Stimulated activated CD4-positive, alpha-beta T cell treated with anti-CD3 and anti-CD28 coated beads, Interleukin-1b, Interleukin-23, amount 100 ng/mL, for 1 hour (primary cell): ENCODE measurements at places on chromosomes 5 and 9.
A peak's percentile ranks its signal among the peaks of the same experiment; 100 is the strongest.

DNA sequence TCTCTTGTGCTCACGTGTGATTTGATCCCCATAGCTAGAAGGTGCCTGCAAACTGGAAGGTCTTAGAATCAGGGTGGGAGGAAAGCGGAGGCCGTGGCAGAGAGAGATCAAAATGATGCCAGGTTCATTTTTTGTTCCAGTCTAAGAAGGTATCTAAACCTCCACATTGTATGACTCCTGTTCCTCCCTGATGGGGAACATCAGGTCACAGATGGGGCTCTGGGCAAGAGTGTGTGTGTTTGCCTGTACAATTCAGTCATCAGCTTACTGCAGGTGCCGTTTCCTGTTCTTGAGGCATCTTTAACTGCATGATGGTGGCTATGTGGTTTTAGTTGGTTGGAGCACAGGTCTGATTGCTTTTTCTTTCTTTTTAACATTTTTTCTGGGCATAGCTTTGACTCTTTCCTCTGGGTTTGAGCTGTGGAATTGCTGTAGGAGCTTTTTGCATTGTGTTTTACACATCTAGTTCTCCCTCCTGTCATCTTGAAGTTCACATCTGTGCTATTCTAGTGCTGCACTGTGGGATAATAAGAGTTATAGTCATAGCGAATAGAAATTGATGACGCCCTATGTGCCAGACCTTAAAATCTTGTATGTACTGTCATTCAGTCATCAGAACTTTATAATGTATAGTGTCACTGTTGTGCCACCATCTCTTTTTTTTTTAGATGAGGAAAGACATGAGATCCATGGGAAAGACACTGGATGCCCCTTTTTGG, 30.8 kb downstream of the ARHGAP26 start:
- DNase-seq, result no peak

GRCh38 chr5:139543423-139543991, 17.6 kb upstream of the UBE2D2 start:
- DNase-seq, result peak; percentile 2

GRCh38 chr9:23669776-23670175, 156.3 kb downstream of the ELAVL2 start:
- no peak for DNase-seq

GRCh38 chr5:10695759-10696543, 65.1 kb downstream of the DAP start:
- no peak for DNase-seq

DNA sequence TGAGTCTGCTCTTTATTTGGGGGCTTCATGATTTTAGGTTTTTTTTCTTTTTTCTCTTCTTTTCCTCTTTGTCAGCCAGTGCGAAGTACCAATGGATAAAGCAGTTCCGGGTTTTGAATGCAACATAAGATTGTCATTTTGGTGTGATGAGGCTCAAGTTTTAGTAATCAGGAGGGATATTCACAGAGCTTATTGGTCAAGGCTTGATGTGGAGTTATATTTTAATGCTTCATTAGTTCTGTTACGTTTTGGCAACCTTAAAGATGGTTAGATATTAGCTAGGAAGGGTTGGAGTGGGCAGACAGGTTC, 1.4 kb downstream of the PIK3R1 start:
- no peak for DNase-seq

- DNase-seq, result no peak
Measured at GRCh38 chr9:6581253-6581652, 64.3 kb downstream of the GLDC start.

- no peak for DNase-seq
Measured at GRCh38 chr5:111507276-111507675, 5.1 kb downstream of the STARD4 start.

GRCh38 chr5:14216902-14217301, 73.8 kb downstream of the TRIO start:
- DNase-seq, result no peak

GRCh38 chr5:57445705-57446037, 36.9 kb downstream of the ACTBL2 start:
- DNase-seq, result no peak

DNA sequence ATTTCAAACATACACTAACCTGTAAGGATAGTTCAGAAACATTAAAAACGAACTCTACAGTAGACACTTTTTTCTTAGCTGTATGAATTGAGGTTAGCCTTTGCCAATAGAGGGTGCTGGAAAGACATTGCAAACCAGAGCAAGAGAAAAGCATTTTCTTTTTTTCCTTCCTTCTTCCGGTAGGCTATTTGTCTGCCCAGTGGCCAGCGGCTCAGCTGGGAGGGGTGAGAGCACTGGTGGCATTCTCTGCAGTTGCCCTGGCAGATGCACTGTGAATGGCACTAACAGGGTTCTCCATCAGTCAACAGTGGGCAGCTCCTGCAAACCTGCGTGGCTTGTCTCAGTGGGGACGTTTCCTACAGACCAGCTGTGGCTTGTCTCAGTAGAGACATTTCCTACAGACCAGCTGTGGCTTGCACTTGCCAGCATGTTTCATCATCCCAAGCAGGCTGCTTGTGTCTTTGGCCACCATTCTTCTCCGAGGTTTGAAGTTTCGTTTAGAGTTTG, 984.5 kb upstream of the CDH18 start:
- no peak for DNase-seq

DNA sequence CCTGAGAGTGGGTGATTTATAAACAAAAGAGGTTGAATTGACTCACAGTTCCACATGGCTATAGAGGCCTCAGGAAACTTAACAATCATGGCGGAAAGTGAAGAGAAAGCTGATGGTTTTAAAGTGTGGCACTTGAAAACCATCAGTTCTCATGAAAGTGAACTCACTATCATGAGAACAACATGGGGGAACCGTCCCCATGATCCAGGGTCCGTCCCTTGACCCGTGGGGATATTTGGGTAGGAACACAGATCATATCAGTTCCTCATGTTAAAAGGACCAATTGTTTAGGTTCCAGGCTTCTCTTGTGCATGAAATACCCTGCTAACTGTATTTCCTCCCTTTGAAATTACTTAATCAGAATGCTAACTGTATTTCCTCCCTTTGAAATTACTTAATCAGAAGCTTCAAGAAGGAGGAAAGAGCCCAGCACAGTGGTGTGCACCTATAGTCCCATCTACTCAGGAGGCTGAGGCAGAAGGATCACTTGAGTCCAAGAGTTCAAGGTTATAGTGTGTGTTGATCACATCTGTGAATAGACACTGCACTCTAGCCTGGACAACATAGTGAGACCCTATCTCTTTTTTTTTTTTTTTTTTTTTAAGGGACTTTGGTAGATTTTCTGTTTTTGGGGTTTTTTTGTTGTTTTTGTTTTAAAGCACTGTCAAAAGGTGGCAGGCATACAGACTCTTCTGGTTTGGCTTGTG, 24.8 kb downstream of the TTC1 start:
- DNase-seq, result no peak

DNA sequence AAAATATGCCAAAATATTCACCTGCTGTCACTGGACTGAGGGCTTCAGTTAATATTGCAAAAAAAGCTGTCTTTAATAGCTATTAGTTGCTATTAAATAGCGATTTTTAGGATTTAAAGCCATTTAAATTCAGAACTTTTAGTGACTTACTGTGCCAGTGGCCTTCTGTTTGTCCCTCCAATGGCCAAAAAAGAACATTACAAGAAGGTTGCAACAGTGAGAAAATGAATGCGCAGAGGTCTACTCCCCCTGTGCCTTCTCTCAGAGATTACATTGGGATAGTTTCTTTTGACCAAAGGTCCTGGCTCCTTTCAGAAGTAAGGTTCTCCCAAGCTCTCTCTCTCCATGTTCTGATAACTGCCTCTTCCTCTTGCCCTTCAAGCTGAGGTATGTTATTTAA, 930.3 kb upstream of the ARRDC3 start:
- no peak for DNase-seq

GRCh38 chr5:63686938-63687337, 275.3 kb downstream of the HTR1A start:
- no peak for DNase-seq

GRCh38 chr9:110746211-110746930, 77.8 kb downstream of the MUSK start:
- no peak for DNase-seq

DNA sequence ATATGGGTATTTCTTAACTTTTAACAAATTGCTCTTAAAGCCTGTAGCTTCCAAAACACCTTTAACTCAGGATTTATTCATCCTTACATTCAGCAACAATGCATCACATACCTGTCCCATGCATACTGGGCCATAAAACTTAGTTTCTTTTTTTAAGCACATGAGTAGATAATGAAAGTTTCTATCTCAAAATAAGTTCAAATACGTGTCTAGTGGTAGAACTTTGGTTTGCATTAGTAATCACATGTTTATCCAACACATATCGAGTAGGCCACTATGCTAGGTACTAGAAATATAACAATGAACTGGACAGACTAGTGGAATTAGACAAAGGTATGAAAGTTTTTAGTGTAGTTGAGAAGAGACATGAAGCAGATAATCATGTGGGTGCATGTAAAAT, 99.6 kb downstream of the DOCK2 start:
- no peak for DNase-seq

DNA sequence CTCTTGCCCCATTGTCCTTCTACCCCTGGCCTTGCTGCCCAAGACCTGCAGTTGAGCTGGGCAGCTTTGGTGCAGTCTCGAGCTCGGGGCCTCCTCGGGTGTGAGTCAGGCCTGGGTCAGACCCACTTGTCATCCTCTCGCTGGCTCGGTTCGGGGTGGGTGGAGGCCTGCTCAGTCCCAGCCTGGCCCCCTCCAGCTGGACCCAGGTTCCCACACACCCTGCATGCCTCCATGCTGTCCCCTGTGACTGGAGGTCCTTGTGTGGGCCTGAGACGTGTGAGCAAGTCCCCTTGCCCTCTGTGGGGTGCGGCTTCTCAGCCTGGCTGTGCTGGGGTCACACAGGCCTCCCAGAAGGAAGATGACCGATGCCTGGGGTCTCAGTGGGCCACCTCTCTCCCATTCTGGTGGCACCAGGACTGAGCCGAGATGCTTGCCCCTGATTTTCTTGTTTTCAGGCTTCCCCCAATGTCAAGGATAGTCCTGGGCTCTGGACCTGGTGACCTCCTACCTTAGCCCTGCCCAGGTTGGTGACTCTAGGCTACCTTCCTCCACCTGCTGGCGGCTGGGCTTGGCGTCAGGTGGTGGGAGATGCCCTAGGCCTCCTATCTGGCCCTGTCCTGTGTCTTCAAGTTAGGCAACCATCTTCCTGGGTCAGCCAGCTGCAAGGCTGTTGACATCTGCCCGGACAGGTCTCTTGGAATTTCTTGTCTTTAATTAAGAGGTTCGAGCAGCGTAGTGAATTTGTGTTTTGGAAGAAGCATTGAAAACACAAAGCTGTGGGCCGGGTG, 15.1 kb downstream of the WNK2 start:
- no peak for DNase-seq

GRCh38 chr9:32161209-32161608, 223.2 kb upstream of the ACO1 start:
- DNase-seq, result no peak

GRCh38 chr9:17623965-17624364, 45.1 kb downstream of the SH3GL2 start:
- no peak for DNase-seq

DNA sequence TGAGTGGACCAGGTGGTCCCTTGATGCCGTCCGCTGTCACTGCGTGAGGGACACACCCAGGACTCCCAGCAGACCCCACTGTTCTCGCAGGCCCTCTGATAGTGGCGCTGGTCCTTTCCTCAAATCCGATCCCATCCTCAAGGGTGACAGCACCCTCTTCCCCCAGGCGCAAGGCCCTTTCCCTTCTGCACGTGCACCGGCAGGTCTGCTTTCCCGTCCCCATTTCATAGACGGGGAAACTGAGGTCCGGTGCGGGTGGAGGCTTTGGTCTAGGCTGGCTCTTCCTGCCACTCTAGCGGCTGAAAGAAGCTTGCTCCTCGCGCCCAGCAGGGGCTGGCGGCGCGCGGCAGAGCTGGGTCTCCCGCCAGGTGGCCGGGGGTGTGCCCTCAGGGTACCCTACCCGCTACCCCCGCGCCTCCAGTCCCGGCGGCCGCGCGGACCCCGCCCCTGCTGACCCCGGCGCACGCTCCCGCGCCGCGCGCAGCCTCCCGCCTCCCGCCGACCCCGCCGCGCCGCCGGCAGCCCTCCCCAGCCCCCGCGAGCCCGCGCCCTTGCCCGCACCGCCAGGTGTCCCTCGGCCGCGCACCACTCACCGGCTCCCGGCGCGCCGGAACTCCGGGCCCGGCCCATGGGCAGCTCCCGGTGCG, 453 bp downstream of the RASGEF1C start:
- DNase-seq, result peak; percentile 3

DNA sequence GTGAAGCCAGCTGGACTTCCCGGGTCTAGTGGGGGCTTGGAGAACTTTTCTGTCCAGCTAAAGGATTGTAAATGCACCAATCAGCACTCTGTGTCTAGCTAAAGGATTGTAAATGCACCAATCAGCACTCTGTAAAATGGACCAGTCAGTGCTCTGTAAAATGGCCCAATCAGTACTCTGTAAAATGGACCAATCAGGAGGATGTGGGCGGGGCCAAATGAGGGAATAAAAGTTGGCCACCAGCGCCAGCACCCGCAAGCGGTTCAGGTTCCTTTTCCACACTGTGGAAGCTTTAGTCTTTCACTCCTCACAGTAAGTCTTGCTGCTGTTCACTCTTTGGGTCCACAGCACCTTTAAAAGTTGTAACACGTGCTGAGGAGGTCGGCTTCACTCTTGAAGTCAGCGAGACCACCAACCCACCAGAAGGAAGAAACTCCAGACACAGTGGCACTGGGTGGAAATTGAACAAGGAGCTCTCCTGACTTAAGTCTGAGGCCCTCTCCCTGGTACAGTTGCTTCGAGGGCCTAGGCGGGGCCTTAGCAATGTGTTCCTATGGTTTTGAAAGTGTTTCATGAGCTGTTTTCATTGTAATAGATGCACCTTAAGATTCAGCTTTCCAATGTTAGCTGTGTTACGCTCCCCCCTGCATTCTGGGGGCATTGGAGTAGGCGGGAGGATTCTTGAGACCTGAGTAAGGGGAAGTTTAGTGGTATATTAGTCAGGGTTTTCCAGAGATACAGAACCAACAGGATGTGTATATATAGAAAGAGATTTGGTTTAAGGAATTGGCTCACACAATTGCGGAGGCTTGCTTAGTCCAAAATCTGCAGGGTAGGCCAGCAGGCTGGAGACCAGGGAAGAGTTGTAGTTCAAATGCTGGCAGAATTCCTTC, 21.5 kb upstream of the MYO10 start:
- DNase-seq, result no peak

GRCh38 chr5:159944056-159944600, 27.8 kb downstream of the ADRA1B start:
- no peak for DNase-seq

DNA sequence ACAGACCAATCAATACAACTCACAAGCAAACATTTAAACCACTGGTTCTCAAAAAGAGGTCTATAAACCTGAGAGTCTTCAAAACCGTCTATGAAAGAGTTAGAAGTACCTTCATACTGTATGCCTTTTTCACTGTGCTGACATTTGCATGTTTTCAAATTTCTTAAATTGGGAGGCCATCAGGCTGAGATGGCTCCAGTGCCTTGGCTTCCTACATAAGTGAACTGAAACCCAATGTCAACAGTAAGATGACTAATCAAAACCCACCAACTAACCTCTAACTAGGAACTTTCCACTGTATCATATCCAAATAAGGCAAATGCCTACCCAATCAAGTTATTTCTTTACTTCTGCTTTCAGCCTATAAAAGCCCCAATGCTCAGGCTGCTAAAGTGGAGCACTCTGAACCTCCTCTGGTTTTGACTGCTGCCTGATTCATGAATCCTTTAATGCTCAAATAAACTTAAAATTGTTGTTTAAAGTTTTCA, 35.1 kb downstream of the FAM13B start:
- DNase-seq, result no peak
